ENCODE measurements at places on chromosomes 5 and 9. TPM values are rescaled to one million over a fixed set of nuclear protein-coding genes. Genes with fewer than 3 reads are reported as not detected.
A peak's percentile ranks its signal among the peaks of the same experiment; 100 is the strongest.

DNA sequence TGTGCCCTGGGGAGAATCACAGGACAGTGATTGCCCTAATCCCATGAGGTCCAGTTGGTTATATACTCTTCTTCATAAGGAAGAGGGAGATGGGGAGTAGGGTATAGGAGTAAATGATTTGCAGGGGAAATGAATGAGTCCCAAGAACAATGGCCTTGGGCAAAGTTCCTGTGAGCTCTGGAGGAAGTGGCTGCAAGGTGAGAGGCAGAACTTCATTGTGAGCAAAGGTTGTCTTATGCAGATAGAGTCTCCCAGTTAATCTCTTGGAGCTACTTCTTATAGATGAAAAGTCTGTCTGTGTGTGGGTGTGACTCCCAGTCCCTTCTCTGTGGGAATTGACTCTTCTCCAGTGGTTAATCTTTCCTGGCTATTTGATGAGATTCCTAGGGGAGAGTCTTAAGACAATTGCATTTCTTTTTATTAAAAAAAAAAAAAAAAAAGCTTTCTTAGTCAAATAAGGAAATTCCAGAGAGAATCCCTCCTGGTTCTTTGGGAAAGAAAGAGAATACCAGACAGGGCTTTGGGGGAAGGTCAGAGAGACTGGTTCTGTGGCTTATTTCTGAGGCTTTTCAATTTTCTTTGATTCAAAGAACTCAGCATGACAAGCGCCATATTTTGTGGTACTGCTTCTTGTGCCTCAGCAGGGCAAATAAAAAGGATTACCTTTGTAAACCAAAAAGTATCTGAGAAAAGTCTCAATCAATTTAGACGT, 33.6 kb upstream of the MEGF10 start:
- DNase-seq = no peak

- no peak for DNase-seq
These were observed 14.8 kb downstream of the PPP3R2 start for GRCh38 chr9:101579711-101580545.

DNA sequence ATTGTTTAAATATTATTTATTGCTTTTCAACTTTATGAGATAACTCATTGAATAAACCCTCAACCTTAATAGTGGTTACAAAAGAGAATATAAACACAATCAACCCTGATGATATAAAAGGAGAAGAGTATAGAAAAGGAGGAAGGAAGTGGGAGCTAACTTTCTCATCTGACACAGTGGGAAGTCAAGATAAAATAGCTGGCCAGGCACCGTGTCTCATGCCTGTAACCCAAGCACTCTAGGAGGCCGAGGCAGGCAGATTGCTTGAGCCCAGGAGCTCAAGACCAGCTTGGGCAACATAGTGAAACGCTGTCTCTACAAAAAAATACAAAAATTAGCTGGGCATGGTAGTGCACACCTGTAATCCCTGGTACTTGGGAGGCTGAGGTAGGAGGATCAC, 93.5 kb downstream of the PPP2R2B start:
- no peak for DNase-seq

- no peak for DNase-seq
These were observed 227.5 kb downstream of the CACNA1B start for GRCh38 chr9:138105123-138105415.

DNA sequence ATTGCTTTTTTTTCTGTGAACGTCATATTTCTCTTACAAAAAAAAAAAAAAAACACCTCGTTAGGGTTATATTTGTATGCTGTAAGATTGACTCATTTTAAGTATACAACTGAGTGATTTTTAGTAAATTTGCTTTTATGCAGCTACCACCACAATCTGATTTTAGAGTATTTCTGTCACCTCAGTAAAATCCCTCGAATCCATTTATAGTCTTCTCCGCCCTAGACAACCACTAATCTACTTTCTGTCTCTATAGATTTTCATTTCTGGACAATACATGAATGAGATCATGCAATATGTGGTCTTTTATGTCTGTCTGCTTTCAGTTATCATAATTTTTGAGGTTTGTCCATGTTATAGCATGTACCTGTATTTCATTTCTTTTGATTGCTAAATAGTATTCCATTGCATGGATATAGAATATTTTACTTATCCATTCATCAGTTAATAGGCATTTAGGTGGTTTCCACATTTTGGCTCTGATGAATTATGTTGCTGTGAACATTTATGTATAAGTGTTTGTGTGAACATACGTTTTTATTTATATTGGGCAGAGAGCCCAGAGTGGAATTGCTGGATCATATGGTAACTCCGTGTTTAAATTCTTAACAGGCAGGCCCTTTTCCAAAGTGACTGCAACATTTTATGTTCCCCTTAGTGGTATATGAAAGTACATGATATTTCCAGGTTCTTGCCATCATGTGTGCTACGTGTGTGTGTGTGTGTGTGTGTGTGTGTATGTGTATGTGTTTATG, 171.4 kb downstream of the SGCD start:
- DNase-seq = no peak

- DNase-seq = no peak
These were observed 344.5 kb upstream of the ITGA1 start for GRCh38 chr5:52443187-52443586.

DNA sequence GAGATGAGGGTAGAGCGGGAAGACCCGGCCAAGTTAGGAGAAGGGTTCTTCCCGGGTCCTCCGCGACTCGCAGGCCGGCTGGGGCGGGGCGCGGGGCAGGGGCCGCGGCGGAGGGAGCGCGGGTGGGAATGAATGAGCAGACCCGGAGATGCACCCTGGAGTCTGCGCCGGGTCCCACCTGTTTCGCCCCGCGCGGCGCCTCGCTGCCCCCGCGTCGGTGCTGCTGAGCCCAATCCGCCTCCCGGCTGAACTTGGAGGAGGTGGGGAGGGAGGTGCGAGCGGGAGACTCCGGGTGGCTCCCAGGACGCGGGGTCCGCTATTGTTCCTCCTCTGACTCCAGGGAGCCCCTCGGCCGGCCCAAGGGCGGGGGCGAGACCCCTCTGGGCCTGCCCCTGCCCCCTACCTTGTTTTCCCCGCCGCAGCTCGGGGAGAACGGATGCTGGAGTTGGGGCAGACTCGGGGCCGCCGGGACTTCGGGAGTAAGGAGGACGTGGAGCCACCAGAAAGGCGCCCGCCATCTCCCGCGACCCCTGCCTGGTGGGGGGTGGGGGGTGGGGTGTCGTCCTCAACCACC, 659 bp downstream of the RAI14 start:
- no peak for DNase-seq

GRCh38 chr5:75002271-75002670, 50.1 kb downstream of the GCNT4 start:
- DNase-seq = no peak

- no peak for DNase-seq
These were observed 265.3 kb downstream of the ENC1 start for GRCh38 chr5:74375271-74375670.

- DNase-seq = no peak
These were observed 30.7 kb upstream of the SMC5 start for GRCh38 chr9:70228118-70228517.

DNA sequence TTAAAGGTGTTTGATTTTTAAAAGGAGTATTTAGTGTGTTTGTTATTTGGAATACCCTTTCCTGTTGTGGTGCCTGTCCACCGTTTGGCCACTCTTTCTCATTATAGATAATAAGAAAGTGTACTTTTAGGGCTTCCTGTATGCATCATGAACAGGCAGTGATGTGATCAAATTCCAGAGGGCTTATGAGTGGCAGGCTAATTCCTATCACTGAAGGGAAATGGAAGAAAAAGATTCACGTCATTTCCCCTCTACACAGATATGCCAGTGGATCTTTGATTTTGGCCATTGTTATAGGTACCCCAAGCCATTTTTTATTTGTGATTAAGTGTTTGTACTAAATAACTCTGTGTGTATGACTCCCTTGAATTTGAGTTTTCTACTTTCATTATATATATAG, 37.1 kb downstream of the RPS6 start:
- no peak for DNase-seq

- DNase-seq = no peak
These were observed 1510.5 kb upstream of the CDH9 start for GRCh38 chr5:28548856-28549255.

- DNase-seq = no peak
These were observed 121.9 kb upstream of the RFX3 start for GRCh38 chr9:3647652-3648051.

DNA sequence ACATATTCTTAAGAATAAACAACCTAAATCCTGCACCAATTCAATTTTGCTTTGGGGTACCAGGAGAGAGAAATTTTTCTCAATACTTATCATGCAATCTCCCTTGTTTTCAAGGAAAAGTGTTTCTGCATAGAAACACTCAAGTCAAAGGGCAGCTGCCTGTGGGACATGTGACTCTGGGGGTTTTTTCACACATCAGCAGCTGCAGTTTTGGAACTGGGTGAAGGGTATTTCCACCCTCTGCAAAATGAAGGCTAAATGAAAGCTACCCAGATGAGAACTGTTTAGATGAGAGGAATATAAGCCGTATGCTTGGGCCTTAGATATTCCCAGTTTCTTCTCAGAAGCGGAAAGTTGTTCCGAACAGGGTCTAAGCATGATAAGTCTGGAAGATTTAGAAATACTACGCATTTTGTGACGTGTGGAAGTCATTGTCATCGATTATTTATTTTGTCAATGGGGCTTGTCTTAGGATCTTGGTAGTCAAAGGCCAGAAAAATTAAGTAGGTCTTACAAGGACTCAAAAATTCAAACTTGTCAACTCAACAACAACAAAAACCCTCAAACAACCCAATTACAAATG, 64.3 kb upstream of the BOD1 start:
- no peak for DNase-seq

- DNase-seq = no peak
These were observed 72.5 kb downstream of the MACROH2A1 start for GRCh38 chr5:135326296-135327254.

DNA sequence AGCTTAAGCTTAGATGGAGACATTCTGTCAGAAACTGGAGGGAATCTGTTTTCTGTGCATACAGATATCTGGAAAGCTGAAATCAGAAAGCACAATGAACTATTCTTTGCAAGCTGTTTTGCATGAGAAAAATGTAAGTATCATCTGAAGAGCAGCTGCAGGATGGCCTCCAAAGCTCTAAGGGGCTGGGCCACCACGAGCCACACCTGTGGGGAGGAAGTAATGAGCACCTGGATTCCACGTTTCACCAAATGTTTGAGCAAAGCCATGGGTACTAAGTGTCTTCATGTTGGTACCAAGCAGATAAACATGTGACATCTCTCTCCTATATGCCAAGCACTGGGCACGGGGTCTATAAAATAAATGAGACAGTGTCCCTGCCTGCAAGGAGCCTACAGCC, 199.3 kb downstream of the TTLL11 start:
- no peak for DNase-seq

DNA sequence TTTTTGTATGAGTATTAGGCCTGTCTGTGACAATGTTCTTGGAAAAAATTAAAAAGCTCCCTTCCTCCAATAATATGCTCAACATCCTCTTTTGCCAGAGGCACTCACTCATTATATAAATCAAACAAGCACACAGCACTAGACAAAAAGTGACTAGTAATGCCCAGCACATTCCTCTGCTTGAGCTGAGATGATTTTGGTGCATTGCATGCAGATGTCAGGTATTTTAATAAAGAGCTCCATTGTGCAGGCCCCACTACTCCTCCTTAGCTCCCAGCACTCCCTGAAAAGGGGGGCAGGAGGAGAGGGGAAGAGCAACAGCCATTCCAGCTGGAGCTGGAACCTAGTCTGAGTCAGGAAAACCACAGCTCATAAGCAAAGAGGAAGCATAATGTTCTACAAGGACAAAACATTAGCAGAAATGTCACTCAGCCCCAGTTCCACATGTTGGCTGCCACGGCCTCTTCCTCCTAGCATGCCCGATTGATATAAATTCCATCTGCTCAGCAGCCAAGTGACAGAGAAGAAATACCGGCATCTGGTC, 348.5 kb downstream of the BNC2 start:
- DNase-seq = peak; percentile 69

- DNase-seq = no peak
These were observed 550.0 kb downstream of the PTPRD start for GRCh38 chr9:10062629-10063395.

DNA sequence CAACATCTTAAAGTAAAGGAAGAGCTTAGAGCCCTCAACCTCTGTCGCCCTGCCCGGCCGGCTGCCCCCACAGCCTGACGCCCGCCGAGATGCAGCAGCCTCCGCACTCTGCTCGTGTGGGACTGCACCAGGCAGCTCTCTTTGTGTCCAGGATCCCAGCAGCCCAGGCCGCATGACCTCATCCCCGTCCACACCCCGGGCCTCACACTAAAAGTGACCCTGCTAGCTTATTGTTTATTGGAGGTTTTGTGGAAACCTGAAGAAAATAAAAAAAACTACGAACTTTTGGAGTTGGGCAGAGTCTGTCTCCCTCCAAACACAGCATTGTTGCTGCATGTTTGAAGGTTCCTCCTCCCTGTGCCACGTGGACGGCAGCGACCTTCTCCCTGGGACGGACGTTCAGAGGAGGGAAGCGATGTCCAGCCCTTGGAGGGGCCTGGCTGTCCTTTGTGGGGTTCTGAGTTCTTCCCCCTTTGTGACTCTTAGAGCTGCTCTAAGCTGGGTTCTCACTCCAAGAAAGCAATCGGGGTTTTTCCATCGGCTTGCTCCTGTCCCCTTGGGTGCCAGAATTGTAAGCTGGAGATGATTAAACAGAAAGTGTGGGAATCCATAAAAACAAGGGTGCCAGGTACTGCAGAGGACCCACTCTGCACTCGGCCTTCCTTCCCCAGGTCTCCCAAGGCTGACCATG, 103.5 kb upstream of the COL5A1 start:
- DNase-seq = no peak

- DNase-seq = no peak
These were observed 45.3 kb downstream of the CERT1 start for GRCh38 chr5:75466006-75466716.

GRCh38 chr9:19130436-19130835, 3.1 kb upstream of the PLIN2 start:
- DNase-seq = no peak

DNA sequence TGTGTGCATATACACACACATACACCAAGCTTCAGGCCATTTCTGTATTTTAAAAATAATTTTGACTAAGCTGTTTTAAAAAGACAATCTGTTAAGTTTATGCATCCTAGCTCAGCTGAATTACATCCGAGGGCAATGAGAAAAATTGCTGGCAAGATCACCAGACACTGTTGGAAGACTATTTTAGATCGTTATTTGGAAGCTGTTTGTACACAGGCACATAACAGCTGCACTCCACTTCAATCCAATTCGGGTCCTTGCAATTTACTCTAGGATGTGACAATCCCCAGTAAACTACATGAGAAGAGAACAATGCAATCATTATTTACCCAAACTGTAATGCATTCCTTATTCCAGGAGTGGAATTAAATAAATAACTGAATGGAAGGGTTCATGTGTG, 79.3 kb upstream of the RASA1 start:
- DNase-seq = no peak

GRCh38 chr5:35899800-35900199, 38.6 kb downstream of the CAPSL start:
- no peak for DNase-seq

The TMEM215 gene
- not detected for total RNA-seq

The DRD1 gene
- 10.0 TPM for total RNA-seq

The CYSRT1 gene
- total RNA-seq = not detected

The WDR31 gene
- 2.0 TPM for total RNA-seq

The PTPN3 gene
- 4.8 TPM for total RNA-seq

The ALG2 gene
- 37.5 TPM for total RNA-seq

The NUTM2F gene
- not detected for total RNA-seq

The PRKACG gene
- not detected for total RNA-seq

The RNF224 gene
- not detected for total RNA-seq

The GPX8 gene
- 136 TPM for total RNA-seq

The FOXD1 gene
- 10.4 TPM for total RNA-seq

Data from SJSA1 (cell line).